ENCODE measurements at places on chromosomes 1 and 21. TPM values are rescaled to one million over a fixed set of nuclear protein-coding genes. Genes with fewer than 3 reads are reported as not detected.

The TEDDM1 gene
- 0.20 TPM for polyA plus RNA-seq

The PTGER3 gene
- 43.8 TPM for polyA plus RNA-seq

The PLXNA2 gene
- polyA plus RNA-seq, result 15.3 TPM

The RAD54L gene
- polyA plus RNA-seq, result 16.7 TPM

The TMEM200B gene
- polyA plus RNA-seq, result 13.4 TPM

The FDPS gene
- polyA plus RNA-seq, result 179 TPM

- DNase-seq, result no peak
Observed at GRCh38 chr1:14778898-14779865, 180.7 kb downstream of the KAZN start.

GRCh38 chr1:9086796-9087195 lies 17.4 kb upstream of the SLC2A5 start:
- no peak for DNase-seq

GRCh38 chr1:211625040-211625439 lies 46.1 kb upstream of the SLC30A1 start:
- no peak for DNase-seq

DNA sequence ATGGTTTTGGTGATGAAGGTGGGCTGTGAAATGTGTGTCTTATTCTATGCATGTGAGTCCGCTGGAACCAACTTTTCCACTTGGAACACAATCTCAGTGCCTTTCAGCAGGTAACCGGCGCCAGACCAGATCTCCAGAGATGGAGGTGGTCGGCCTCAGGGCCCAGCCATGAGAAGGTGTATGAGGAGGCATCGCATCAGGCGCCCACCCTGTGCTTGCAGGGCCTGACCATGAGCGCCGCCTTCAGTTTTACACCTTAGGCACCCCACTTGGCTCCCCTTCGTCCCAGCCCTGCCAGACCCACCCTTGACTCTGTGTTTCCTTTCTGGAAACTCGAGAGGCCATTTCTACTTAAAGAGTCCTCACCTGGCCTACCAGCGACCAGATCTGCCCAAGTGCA lies 48.6 kb upstream of the ATF3 start:
- no peak for DNase-seq

DNA sequence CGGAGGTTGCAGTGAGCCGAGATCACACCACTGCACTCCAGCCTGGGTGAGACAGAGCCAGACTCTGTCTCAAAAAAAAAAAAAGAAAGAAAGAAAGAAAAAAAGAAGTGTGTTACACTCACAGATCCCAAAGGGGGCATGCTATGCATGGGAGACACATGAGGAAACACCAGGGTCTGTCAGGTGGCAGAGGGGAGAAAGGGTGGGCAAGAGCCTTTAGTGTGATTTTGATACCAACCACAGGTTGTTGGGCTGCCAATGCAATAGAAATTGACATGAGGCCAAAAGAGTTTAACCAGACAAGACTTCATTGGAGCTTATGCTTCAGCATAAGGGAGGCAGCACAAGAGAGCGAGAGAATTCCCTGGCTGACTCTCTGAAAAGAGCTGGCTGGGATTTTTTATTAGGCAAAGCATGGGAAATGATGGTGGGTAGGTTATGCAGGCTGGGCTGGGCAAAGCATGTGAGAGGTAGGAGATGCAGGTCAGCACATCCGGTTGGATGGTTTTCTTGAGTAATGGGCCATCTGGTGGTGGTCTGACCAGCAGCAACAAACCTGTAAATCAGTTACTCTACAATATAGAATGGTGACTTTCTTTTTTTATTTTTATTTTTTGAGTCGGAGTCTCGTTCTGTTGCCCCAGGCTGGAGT lies 11.7 kb upstream of the EXTL1 start:
- no peak for DNase-seq

DNA sequence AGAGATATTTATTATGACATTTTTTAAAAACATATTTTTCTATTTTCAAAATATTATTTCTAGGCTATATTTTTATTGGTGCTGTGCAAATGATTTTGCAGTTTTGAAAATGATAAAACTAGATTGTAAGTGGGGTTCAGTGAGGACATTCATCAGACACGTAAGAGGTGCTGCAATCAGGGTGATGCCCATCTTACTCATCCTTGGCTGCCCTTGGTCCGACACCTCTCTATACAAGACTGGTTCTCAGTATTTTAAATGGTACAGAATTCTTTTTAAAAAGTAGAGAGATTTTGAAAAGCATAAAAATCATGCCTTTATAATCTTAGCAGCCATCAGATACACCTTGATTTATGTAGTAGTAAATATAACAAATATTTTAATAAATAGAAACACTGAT lies 24.0 kb downstream of the HENMT1 start:
- DNase-seq, result no peak

- DNase-seq, result no peak
Observed at GRCh38 chr1:175708787-175709186, 34.6 kb downstream of the TNR start.

DNA sequence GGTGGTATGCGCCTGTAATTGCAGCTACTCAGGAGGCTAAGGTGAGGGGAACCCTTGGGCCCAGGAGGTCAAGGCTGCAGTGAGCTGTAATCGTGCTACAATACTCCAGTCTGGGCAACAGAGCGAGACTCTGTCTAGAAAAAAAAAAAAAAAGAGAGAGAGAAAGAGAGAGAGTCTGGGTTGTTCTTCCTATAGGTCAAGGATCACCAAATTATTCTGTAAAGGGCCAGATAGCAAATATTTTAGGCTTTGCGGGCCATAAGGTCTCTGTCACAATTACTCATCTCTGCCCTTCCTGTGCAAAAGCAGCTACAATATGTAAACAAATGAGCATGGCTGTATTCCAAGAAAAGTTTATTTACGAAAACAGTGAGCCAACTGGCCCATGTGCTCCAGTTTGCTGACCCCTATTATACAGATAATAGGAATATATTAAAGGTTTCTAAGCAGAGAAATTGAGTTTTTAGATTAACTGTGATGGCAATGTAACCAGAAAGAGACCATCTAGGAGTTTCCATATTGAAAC lies 2.1 kb downstream of the SASS6 start:
- no peak for DNase-seq

GRCh38 chr1:228792601-228793000 lies 57.3 kb downstream of the RHOU start:
- no peak for DNase-seq

DNA sequence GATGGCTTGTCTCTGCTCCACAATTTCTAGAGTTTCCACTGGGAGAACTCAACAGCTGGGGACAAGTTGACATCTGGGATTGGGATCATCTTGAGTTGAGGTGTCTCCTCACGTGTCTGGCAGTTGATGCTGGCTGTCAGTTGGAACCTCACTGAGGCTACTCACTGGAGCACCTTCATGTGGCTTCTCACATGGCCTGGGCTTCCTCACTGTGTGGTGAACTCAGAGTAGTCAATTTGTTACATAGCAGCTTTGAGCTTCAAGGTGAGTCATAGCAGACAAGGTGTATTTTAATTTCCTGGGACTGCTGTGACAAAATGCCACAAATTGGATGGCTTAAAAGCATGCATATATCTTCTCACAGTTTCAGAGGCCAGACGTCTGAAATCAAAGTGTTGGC lies 44.0 kb downstream of the NTNG1 start:
- DNase-seq, result no peak

- DNase-seq, result no peak
Observed at GRCh38 chr1:153592748-153593147, 20.2 kb downstream of the S100A16 start.

- no peak for DNase-seq
Observed at GRCh38 chr1:37862330-37862729, 2.9 kb upstream of the MTF1 start.

DNA sequence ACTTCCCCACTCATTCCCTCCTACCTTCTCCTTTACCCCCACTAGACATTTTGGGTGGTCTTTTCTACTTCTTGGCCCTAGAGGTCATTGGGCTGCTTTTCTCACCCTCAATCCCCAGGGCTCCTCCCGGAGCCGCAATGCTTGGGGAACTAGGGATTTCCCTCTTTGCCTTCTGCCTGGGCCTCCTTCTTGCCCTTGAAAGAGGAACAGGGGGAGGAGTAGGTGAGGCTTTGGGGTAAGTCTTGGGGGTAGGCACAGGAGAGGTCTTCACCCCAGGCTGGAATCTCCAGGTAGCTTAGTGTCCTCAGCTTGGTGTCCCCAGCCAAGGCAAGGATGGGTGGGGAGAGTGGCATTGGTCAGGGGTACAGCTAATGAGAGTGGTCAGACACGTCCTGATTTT lies 56.2 kb upstream of the EPS8L3 start:
- DNase-seq, result no peak

- no peak for DNase-seq
Observed at GRCh38 chr21:26952374-26953066, 14.4 kb downstream of the ADAMTS5 start.

- DNase-seq, result no peak
Observed at GRCh38 chr1:10204003-10204642, 6.2 kb upstream of the KIF1B start.

DNA sequence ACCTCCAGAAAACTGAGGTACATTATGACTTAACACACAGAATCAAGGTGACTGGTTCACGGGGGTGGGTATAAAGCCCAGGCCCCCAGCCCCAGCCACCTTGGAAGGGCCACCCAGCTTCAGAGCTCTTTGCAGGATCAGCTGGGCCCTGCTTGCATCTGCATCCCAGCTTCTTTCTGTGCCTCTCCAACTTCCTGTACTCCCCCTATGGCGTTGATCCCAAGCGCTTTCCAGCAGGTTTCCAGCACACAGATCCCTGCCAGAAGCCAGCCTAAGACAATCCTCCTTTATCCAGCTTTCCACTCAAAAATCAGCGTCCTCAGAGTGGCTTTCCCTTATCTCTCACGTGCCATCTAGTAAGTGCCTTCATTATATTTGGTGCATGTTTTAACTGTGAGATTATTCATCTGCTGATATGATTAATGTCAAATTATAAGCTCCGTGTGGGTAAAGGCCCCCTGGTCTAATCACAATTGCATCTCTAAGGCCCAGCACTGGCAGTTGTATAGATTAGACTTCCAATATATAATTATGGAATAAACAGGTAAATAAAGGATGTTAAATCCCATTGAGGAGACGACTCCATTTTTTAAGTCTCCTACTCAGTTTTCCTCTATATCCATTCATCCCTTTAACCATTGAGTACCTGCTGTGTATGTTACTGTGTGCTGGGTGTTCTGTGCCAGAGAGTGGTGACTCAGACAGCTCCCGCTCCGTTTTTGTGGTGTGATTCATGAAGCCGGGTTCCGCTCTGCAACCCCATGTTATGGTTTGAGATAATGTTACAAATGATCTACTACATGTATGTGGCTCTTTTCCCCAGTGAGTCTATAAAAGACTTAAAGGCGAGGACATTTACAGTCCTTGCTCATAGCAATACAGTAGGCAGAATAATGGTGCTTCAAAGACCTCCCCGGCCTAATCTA lies 387.6 kb downstream of the PCP4 start:
- DNase-seq, result no peak

- no peak for DNase-seq
Observed at GRCh38 chr1:212242288-212242984, 42.8 kb upstream of the PPP2R5A start.

DNA sequence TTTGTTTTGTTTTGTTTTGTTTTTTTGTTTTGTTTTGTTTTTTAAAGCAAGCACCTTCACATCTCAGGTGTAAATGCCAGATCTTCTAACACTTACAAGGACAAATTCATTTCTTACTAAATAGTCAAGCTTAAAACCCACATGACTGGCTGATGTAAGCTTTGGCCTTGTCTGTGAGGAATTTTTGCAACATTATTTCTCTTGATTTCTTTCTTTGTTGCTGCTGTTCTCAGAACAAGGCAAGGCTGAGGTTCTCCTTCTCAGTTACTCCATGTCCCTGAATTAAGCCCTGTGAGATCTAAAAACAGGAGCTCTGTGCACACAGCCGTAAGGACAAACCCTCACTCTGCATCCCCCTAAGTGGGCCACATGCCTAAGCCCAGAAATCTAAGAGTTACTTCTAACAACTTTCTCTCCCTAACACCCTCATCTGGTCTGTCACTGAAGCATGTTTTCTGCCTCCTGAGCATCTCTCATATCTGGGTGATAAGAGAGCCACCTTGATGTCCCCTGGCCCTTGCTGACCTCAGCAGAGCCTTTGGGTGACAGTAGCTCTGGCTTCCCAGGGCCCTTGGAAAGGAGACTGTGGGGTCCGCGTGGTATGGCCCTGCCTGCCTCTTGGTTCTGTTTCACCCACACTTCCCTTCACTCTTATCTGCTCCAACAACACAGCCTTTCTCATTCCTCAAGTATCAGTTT lies 81.2 kb upstream of the HOOK1 start:
- no peak for DNase-seq

DNA sequence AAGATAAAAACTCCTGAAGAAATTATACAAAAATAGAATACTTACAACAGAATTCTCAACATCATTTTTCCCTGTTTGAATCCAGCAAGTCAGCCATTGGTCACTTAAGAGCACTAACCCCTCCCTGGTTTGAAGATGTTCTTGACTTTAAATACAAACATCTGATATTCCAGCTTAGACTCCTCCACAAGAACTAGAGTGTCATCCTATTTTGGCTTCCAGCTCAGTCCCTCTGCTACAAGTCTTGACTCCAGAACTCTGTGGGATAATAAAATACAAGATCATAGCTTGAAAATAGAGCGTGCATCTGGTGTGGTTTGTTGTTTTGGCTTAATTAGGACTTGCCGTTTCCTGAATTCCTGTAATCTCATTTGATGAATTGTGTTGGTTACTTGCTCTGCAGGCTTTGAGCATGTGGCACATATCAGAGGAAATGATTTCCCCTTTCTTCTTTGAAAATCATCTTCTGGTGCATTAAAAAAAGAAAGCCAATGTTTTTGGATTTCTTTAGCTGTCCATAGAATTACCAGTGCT lies 63.7 kb upstream of the DPT start:
- no peak for DNase-seq

- DNase-seq, result no peak
Observed at GRCh38 chr1:27563341-27563590, 40.7 kb downstream of the AHDC1 start.

- DNase-seq, result no peak
Observed at GRCh38 chr1:106785176-106785575, 271.3 kb upstream of the PRMT6 start.

GRCh38 chr1:66732407-66733166 lies 19.7 kb upstream of the DYNLT5 start:
- no peak for DNase-seq

DNA sequence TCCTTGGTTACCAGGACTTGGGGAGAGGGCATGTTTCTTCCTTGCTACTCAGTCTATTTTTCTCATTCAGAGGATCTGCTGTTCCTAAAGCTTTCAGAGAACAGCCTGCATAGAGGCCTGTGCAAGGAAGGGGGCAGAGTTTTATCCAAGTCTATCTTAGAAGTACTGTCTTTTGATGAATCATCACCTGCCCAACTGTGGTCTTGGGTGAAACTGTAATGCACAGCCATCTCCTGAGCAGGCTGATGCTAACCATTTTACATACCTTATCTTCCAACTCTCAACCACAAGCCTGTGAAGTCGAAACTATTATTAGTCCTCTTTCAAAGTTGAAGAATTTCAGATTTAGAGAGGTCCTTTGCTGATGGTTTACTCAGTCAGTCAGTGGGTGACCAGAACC lies 368.0 kb downstream of the HHAT start:
- no peak for DNase-seq
